Amniotic stem cell (primary cell): ENCODE measurements at places on chromosomes 2 and 18.

DNA sequence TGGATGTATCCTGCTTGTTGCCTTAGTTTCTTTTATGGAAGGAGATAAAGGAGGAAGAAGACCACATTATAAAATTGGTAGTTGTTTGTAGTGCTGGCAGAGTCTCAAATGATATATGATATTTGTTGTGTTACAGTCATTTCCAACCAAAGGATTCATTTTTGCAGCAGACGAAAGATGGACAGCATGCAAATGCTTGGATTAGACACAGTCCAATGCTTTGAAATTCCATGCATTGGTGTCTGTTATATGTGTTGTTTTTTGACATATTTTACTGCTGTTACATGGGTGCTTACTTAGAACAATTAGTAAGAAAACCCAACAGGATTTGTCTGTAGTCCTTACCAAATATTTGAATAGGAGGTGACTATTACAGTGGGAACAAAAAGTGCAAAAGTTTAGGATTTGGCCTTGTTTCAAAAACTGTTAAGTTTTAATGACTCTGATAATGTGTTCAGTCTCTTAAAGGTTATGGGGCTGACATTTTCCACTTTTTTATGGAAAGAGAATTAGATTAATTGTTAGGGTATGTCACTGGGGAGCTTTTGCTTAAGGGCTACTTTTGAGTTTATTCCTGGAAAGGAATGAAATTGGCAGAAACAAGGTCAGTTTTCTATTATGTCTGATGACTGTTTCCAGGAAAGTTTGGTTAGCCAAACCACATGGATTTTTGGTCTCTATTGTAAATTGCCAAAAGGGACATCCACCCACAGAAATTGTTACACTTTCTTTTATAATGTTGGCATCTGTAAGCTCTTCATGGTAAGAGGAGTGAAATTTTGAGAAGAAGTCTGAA lies 229.4 kb upstream of the MMADHC start:
- DNase-seq: no peak

DNA sequence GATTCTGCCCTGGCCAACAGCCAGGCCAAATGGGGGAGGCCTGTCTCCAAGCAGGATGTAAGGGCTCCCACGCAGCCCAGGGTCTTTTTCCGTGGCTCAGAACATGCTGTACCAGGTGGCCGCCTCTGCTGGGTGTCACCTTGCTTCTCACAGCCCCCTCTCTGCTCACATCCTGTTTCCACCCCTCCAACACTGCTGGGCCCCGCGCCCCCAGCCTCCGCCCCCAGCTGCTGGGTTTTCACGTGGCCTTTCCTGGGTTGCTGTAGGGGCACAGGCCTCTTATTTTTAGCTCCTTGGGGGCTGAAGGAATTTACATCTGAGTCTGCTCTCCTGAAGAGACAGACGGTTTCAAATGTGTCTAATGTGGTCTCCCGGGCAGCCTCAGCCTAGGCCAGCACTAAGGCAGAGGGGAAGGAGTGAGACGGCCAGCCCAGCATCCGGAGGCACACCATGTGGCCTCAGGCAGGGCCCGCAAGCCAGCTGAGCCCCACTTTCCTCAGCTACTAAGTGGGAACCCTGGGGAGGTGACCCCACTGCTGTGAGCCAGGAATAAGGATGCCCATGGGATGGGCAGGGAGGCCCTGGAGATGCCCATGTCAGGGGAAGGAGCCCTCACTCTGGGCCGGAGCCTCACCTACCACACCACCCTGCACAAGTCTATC lies 18.7 kb upstream of the DUSP2 start:
- no peak for DNase-seq

GRCh38 chr2:111159641-111160040 lies 38.9 kb downstream of the BCL2L11 start:
- DNase-seq: no peak

- DNase-seq: no peak
Measured at GRCh38 chr2:159867567-159868361, 69.8 kb upstream of the CD302 start.

DNA sequence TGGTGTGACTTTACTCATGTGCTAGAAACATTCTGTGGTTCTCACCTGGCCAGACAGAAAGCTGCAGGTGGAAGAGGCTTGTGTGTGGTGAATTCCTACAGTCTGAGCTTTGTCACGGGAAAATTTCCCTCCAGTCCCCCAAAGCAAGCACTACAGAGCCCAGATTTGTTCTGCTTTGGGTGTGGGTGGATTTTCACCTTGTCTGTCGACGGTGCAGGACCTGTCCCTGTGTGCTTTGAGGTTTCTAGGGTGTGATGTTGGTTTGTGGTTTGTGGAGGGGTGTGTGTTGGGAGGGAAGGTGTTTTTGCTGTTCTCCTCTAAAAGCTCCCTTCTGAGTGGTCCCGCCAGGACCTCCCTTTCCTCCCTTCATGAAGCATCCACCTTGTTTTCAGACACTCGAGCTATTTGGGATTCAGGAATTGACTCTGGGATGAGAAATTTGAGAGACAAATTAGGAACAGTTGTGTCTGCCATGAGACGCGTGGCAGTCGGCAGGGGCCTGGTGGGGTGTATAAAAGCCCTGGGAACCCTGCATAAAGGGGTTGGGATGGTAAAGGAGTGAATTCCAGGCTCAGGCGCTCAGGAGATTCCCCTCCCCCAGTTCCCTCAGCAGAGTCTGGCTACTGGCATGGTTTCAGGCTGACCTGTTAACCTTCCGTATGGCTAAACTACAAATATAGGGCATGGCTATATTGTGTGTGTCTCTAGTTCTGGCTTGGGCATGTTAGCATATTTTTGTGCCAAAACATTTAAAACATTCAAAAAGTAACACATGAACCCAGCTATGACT lies 65.5 kb downstream of the DGKD start:
- DNase-seq: no peak

GRCh38 chr2:23904215-23904614 lies 22.7 kb downstream of the ATAD2B start:
- no peak for DNase-seq

- DNase-seq: no peak
Measured at GRCh38 chr2:196213252-196213980, 42.0 kb upstream of the STK17B start.

- DNase-seq: no peak
Measured at GRCh38 chr18:50410894-50411293, 36.0 kb downstream of the SKA1 start.

DNA sequence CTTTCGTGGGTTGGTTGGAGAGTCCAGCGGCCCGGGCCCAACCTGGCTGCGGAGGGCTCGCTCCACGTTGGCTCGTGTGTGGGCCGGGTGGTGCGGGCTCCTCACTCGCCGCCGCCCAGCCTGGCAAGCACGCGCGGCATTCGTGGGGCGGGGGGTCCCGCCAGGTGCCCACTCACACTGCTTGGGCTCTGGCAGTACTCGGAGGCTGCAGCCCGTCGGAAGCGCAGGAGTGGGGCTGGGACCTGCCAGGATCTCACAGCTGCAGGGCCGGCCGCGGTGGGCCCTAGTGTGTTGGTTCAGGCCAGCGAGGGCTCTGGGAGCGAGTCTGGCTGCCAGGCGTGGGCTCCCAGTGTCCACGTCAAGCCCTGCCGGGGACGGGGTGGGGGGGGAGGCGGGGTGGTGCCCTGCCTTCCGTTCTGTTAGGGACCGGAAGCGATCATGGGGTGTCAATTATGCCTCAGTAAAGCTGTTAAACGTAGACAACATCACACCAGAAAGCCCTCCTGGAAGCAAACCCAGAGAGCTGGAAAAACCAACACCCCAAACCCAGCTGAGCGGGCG lies 1.0 kb upstream of the HS6ST1 start:
- no peak for DNase-seq

DNA sequence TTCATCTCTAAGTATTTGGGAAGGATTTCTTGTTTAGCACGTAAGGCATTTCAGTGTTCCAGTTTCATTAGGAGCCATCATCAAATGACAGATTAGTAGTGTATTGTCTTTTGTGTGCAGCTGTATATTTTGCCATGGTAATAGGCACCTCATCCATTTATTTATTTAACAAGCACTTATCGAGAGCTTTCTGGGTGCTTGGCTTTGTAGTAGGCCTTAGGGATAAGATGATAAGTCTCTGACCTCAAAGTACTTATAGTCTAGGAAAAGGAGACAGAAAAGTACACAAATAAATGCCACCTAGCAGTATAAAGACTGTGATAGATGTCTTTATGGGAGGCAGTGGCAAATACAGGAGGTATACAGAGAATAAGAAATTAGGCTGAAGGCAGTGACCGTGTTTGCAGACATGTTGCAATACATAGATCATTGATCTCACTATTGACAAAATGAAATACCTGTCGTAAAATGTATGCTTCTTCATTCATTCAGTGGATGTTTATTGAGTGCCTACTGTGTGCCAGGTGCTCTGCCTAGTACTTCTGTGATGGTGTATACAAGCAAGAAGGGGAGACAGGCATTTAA lies 265.9 kb downstream of the SETBP1 start:
- no peak for DNase-seq

DNA sequence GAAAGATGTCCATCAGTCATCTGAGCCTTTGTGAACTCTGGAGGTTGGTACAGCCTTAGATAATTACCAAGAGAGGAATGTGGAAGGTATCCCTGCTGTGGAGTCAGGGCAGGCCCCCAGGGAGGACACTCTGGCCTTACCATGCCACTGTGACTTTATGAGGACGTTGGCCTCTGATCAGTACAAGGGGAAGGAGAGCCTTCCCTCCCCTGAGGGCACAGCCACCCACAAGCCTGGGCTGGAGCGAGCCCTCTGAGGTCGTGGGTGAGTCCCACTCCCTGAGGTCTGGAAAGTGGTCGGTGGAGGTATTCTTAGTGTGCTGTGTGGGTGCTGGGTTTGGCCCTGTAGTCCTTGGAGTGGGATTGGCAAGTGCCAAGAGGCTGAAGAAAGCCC lies 91.6 kb downstream of the STPG4 start:
- DNase-seq: no peak

- no peak for DNase-seq
Measured at GRCh38 chr18:63079114-63079513, 240.5 kb downstream of the BCL2 start.

GRCh38 chr2:99856119-99856518 lies 286.3 kb downstream of the AFF3 start:
- DNase-seq: no peak

- DNase-seq: no peak
Measured at GRCh38 chr2:218168635-218169462, 2.1 kb upstream of the CXCR1 start.

GRCh38 chr2:105415007-105415406 lies 16.2 kb upstream of the FHL2 start:
- DNase-seq: no peak

DNA sequence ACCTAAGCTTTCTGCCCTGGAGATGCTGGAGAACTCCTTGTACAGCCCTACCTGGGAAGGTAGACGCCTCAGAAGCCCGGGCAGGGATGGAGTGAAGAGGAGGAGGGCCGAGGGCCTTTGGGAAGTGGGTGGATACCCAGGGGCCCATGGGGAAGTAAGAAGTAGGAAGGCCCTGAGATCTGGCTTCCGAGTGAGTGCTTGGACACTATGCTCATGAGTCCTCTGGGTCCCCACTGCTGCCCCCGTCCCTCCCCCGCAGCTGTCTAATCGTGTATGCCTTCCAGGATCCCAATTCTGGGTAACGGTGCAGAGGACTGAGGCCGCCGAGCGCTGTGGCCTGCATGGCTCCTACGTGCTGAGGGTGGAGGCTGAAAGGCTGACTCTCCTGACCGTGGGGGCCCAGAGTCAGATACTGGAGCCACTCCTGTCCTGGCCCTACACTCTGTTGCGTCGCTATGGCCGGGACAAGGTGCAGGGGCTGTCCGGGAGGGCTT lies 1.1 kb downstream of the DOK1 start:
- DNase-seq: no peak

DNA sequence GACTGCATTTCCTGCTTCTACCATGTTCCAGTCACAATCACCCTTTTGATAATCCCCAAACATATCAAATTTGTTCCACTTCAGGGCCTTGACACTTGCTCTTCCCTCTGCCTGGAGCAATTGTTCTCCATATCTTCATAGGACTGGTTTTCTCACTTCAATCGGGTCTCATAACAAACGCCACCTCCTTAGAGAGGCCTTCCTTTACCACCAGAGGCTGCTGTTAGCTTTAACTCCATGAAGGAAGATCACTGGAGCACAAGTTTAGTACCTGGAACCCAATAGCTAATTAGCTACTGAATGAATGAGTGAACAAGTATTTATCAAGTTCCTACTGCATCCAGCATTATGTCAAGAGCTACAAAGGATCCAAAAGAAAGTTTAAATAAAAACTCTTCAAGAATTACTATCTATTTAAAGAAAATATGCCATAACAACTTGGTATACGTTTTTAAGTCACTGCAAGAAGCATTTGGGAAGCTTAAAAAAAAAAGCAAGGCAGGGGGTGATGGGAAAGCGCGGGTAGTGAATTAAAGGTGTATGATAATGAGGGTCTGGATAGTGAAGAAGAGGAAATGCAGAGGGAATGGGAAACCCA lies 58.8 kb downstream of the BAZ2B start:
- DNase-seq: no peak

GRCh38 chr2:118539290-118539689 lies 308.2 kb downstream of the EN1 start:
- no peak for DNase-seq

GRCh38 chr2:78431241-78431640 lies 594.3 kb upstream of the REG3G start:
- DNase-seq: no peak

- no peak for DNase-seq
Measured at GRCh38 chr2:22807872-22808271, 577.1 kb upstream of the KLHL29 start.

DNA sequence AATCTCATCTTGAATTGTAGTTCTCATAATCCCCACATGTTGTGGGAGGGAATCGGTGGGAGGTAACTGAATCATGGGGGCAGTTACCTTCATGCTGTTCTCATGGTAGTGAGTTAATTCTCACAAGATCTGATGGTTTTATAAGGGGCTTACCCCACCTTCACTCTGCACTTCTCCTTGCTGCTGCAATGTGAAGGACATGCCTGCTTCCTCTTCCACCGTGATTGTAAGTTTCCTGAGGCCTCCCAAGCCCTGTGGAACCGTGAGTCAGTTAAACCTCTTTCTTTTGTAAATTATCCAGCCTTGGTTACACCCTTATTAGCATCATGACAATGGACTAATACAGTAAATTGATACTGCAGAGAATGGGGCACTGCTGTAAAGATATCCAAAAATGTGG lies 57.9 kb downstream of the SCN7A start:
- DNase-seq: no peak

DNA sequence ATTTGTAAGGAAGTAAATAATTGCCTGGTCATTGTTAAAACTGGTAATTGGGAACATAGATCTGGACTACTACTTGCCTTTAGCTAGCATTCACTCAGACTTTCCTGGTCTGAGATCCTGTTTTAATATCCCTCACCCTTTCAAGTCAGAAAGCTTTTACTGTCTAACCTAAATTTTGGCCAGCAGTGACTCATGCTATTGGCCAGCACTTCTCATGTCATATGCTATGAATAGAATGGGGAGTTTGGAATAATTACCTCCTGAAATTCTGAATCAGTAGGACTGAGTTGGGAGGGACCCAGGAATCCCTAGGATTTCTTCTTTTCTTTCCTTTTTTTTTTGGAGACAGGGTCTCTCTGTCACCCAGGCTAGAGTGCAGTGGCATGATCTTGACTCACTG lies 19.3 kb downstream of the STK36 start:
- no peak for DNase-seq

DNA sequence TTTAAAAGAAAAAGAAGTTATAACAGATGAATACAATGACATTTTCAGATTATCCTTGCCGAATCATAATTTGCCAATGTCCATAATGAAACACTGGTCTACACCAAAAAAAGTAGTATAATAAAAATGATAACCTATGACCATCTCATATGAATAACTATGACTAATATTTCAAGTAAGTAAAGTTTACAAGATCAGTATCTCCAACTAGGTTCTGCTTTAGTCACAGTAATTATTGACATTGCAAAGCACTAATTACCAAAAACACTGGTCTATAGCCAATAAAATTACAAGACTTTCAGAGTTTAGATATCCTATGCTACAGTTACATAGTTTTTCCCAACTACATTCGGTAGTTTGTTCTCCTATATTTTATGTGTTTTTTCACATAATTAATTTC lies 136.7 kb downstream of the MEMO1 start:
- no peak for DNase-seq
